ENCODE measurements at places on chromosomes 1 and 21. TPM values are rescaled to one million over a fixed set of nuclear protein-coding genes. Genes with fewer than 3 reads are reported as not detected.

Gene KPRP
- total RNA-seq: not detected

Gene C21orf91
- total RNA-seq: 27.6 TPM

Gene KIF14
- total RNA-seq: 22.0 TPM

Gene OR2T35
- not detected for total RNA-seq

Gene MCM3AP
- 153 TPM for total RNA-seq

Gene RHD
- total RNA-seq: 0.07 TPM

Gene FCRL3
- total RNA-seq: not detected

Gene OSCP1
- 10.5 TPM for total RNA-seq

Gene EPHA8
- total RNA-seq: not detected

Gene TEDDM1
- not detected for total RNA-seq

GRCh38 chr1:76298399-76298798 lies 223.9 kb downstream of the ST6GALNAC3 start:
- H3K36me3 ChIP-seq: no peaks in the 10 kb centered on the region
- no peak for DNase-seq
- H3K4me3 ChIP-seq: no peak overlapping the region
- no peaks in the 10 kb centered on the region for H3K27me3 ChIP-seq
- H3K27ac ChIP-seq: no peak overlapping the region
- H3K4me1 ChIP-seq: peaks cover 50% of the 10 kb centered on the region

- DNase-seq: no peak
- peaks cover 34% of the 10 kb centered on the region for H3K4me1 ChIP-seq
- H3K27me3 ChIP-seq: no peaks in the 10 kb centered on the region
Observed at GRCh38 chr1:10905841-10906655, 106.4 kb upstream of the TARDBP start.

- no peak overlapping the region for H3K27ac ChIP-seq
- H3K27me3 ChIP-seq: no peaks in the 10 kb centered on the region
- no peak overlapping the region for H3K4me3 ChIP-seq
- no peak for DNase-seq
- H3K4me1 ChIP-seq: no peaks in the 10 kb centered on the region
Observed at GRCh38 chr21:35399002-35399530, 350.0 kb upstream of the RUNX1 start.

- H3K27ac ChIP-seq: no peak overlapping the region
- H3K4me3 ChIP-seq: no peak overlapping the region
- peaks cover 55% of the 10 kb centered on the region for H3K4me1 ChIP-seq
- no peaks in the 10 kb centered on the region for H3K27me3 ChIP-seq
Observed at GRCh38 chr1:22832414-22832786, 121.8 kb downstream of the EPHB2 start.

DNA sequence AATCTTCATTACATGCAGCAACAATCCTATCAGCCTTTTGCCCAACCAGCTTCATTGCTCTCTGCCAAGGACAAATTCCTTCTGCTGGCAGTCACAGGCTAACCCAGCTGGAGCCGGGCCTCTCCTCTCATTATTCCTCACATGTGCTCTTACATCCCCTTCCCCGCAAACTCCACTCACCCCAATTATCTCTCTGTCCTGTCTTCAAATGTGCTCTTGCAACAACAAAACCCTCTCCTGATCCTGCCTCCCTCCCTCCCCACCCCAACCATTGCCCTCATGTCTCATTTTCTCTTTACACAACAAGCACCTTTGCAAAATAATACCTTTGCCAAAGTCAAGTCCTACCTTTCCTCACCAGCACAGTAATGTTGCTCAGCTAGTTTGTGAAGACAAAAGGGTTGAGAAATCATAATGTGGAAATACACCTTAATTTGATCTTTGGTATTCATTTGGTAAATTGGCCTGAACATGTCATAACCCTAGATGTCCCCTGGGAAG lies 36.0 kb upstream of the DHCR24 start:
- H3K27ac ChIP-seq: no peak overlapping the region
- H3K4me3 ChIP-seq: no peak overlapping the region
- no peaks in the 10 kb centered on the region for H3K36me3 ChIP-seq
- peaks cover 5% of the 10 kb centered on the region for H3K27me3 ChIP-seq

Data from neural crest cell (in vitro differentiated cells).